ENCODE measurements at places on chromosomes 3 and 15. TPM values are rescaled to one million over a fixed set of nuclear protein-coding genes. Genes with fewer than 3 reads are reported as not detected.

The ZDHHC23 gene
- total RNA-seq: 6.3 TPM

The KCNH8 gene
- not detected for total RNA-seq

The C3orf22 gene
- not detected for total RNA-seq

DNA sequence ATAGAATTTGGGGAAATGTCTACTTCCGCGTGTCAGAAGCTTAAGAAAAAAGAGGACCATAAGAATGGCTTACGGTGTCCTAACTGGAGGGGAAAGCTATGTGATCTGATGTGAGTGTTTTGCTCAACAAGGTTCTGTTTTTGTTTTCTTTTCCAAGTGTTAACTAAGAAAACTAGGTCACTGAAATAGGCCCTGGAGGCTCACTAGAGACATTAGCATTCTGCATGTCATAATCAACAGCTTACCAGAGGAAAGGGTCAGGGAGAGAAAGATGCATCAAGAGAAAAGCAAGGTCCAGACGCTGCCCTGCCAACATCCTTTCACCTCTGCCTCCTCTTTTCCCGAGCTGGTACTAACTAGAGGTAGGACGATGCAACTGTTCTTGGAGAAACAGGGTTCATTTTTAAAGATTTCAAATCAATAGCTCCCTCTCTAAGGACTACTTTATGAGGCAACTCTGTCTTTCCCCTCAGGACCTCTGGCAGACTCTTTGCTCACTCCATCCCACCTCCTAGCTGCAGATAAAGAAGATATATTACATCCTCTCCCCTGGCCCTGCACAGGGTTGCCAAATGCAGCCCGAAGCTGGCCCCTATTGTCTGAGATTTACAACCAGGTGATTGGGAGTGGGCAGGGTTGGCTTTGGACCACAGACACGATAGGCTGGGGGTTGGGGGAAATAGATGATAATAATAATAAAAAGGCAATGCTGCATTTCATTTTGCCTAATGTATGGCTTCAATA is 209.9 kb upstream of the SLC2A2 start:
- DNase-seq: no peak

DNA sequence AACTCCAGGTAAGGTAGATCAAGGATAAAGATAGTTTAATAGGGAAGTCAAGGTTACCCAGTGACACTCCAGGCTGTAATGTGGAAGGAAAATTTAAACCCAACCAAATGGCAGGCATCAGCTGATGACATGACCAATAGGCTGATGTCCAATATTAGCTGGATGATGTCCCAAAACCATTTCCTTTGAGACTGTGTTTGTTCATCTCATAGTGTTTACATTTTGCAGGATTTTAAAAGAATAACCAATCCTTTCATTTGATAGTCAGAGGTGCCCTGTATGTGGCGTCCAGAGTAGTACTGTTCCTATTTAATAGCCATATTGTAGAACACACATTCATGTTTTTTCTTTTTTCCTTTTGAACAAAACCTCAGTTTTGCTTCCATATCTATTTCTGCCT is 23.3 kb upstream of the TMEM158 start:
- DNase-seq: no peak

- DNase-seq: no peak
Measured at GRCh38 chr3:42906070-42906847, at the start of gene ZNF662. Gene ZNF662 (plus strand): TSS chr3:42906142. CDS start chr3:42908115, 1,973 bp downstream.

The CLDN18 gene
- not detected for total RNA-seq

The DZIP1L gene
- total RNA-seq: 61.1 TPM

- no peak for DNase-seq
Measured at GRCh38 chr15:52414936-52415335, 113.7 kb downstream of the MYO5A start.
